ENCODE measurements at places on chromosomes 1 and 21.
A peak's percentile ranks its signal among the peaks of the same experiment; 100 is the strongest.

DNA sequence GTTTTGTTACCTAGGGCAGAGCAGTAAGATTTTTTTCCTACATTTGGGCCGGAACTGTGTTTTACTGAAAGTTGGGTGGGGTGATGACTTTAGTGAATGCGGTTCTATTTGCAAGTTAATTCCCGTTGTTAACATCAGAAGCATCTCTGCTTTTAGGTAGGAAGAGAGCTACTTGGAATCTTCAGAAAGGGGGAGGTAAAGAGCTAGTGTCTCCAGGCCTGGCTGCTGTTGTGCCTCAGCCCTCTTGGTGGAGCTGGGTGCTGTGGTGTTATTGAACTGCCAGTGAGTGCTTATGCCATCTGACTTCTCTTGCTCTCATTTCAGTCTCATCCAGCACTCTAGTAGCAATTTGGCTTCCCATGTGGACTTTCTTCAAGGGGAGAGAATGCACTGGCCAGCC lies 3.4 kb downstream of the KDM4A start:
- DNase-seq = peak; percentile 32

GRCh38 chr1:236161230-236161629 lies 18.9 kb downstream of the GPR137B start:
- no peak for DNase-seq

DNA sequence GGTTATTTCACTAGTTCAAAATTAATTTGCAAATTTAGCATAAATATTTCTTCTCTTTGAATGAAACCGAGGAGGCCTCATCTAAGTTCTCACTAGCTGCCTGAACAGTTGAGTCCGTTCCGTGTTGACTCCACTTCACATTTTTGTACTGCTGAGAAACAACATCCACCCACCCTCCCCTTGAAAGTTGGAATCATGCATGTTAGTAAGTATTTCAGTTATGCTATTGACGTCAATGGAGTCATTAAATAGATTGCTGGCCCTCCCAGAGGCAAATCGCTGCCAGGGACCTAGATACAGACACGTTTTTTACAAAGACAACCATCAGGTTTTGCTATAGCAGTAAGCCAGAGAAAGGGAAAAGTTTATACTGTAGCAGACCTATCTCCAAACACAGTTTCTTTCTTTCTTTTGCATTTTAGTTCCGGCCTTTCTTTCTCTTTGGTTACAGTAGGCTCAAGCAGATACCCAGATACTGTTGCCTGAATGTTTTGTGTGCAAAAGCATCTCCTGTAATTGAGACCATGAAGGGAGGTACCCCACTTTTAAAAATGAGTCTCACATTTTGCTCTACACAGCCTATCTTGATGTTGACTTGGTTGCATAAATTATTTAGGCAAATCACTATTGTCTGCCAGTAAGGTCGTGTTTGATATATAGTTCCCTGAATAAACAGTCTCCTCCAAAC lies 262.6 kb upstream of the SGIP1 start:
- peak; percentile 41 for DNase-seq

DNA sequence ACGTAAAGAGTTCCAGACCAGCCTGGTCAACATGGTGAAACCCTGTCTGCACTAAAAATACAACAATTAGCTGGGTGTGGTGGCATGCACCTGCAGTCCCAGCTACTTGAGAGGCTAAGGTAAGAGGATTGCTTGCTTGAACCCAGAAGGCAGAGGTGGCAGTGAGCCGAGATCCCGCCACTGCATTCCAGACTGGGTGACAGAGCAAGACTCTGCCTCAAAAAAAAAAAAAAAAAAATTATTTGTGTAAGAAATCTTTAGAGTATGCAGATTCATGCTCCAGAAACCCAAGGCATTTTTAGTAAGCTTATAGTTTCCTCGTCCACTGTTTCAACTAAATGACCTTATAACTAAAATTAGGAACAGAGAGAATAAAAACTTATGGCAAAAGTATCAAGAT lies 51.3 kb downstream of the ABL2 start:
- no peak for DNase-seq

GRCh38 chr1:14377386-14377785 lies 221.1 kb upstream of the KAZN start:
- no peak for DNase-seq

DNA sequence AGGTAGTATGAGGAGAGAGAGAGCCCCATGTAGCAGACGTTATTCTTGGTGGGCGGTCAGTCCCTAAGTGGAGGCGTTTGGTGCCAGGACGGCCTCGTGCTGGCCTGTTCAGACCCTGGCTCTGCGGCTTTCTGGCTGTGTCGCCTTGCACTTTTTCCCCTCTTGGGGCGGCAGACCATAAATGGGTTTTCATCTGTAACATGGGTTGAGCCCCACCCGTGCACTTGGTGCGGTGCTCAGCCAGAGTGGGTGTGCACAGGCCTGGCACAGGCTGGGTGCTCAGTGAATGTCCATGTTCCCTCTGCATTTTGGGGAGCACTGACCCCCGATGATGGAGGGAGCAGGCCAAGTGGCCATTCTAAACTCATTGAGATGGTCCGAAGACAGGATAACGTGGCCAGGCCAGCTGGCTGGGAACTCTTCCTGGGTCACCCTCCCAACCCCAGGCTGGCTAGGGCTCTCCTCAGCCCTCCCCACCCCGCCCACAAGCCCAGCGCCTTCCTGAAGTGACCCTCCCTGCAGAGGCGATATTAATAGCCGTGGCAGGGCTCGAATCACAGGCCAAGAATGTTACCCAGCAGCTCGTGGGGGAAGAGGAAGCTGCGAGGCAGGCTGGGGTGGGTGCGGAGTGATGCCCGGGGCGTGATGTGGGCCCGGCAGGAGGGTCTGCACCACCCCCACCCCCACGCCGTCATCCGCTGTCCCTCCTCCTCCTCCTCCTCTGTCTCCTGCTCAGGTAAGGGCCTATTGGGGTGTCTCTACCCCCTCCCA lies 78.5 kb downstream of the ARHGEF10L start:
- peak; percentile 55 for DNase-seq

DNA sequence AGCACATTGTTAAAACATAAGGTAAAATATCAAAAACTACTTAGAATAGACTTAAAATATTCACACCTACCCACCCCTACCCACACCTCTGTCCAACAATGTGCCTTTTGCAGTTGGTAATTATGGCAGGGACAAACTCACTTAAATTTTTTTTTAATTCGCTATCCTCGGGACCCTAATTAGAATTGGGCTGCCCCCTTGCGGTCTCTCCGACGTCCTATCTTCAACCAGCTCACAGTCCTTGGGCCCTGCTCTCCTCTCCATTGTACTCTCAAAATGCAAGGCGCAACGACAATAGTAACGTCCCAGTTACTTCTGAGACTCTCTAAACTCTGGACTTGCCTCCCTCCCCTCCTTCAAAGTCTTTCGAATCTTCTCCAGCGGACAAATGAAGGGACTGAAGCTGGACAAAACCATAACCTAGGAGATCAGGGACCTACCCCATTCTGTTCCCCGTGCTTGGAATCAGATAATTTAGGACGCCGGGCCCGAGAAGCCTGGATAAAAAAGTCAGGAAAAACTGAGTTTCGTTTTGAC lies 1.1 kb upstream of the CIART start:
- DNase-seq = peak; percentile 50

GRCh38 chr1:36182734-36183133 lies 26.8 kb downstream of the MAP7D1 start:
- DNase-seq = no peak

GRCh38 chr1:45952072-45952471 lies 148.7 kb downstream of the MAST2 start:
- DNase-seq = no peak

DNA sequence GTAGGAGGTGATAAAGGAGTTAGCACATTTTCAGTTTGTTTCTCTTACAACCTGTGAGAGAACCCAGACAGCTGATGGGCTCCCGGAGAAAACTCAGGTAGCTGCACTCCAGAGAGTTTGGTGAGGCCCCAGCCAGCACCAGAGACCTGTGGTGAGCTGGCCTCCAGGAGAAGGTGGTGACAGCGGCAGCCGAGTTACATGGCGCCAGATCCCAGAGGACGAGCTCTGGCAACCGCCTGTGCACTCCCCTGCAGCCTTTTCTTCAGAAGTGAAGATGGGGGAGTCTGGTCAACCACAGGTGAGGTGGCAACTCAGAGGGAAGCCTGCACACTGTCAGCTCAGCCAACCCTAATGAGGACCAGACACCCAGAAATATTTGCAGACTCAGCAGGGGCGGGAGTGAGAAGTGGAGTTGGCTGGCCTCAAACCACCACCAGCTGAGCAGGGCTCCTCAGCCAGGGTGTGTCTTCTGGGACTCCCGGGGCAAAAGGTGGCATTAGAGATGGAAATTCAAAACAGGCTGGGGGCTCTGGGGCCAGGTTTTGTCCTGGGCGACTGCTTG lies 209.7 kb downstream of the SETD4 start:
- no peak for DNase-seq

DNA sequence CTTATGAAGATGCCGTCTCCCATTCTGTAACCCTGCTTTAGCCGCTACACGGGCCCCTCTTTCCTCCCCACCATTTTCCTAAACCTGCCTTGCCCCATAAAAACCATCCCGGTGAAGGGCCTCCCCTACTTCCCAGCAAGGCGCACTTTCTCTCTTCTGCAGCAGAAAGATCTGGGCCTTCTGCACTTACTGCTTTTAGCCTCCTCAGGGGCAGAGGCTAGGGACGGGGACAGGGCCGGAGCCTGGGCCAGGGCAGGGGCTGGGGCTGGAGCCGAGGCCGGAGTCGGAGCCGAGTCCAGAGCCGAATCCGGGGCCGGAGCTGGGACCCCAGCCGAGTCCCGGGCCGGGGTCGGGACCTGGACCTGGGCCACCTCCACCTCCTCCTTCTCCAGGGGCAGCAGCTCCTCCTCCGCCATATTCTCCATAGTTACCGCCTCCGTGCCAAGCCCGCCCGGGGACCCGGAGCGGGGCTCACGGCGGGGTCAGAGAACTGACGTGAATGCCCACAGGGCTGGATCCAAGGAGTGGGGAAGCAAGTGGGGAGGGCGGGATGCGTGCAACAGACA lies 382 bp downstream of the TRMT1L start:
- DNase-seq = no peak

- DNase-seq = no peak
Measured at GRCh38 chr1:59554011-59554663, 257.2 kb downstream of the FGGY start.

- peak; percentile 48 for DNase-seq
Measured at GRCh38 chr1:109863667-109864046, 47.0 kb upstream of the CSF1 start.

DNA sequence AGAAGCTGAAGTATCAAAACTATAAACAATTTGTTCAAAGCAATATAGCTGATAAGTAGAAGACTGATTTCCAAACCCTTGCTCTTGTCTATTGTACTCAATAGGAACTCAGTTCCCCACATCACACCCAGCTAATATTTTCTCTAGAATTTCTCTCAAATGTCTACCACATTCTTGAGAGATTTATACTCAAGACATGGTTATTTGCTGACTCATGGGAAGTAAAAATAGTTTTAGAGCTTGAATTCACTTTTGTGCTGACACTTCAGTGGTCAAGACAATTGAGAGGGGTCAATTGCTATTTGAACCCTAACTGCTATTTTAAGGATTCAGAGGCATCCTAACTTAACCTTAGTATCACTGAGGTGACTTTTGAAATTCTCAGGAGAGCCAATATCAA lies 99.0 kb downstream of the TNNI3K start:
- DNase-seq = no peak

- no peak for DNase-seq
Measured at GRCh38 chr1:162361349-162361748, 15.3 kb downstream of the SPATA46 start.

DNA sequence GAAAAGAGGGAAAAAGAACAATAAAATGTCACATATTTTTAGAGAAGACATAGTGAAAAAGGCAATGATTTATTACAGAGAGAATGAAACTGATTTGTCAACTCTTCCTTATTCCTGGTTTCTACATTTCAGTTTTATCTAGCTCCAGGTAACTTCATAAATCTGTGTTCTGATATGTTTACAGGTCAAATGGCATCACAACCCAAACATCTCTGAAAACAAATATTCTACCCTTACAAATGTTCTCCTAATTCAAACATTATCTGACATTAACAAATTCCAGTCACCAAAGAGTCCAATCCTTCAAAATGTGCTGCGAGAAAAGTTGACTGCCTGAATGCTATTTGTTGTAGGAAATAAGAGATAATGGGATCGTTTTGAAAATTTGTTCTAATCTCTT lies 20.2 kb downstream of the EXTL2 start:
- no peak for DNase-seq

DNA sequence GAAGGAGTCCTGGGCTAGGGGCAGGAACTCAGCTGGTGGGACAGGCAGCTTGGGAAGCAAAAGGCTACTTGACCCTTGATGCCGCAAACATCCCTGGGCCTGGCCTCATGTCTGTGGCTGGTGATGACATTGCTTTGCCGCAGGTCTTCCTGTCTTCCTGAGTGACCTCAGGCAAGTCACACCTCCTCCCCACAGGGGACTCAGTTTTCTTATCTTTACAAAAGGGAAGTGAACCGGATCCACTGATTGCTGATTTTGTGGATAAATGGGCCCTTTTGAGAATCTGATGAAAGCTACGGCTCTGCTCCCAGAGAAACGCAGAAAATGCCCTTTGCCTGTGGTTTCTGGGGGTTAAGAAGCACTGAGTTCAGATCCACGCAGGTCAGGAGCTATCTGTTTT lies 20.7 kb downstream of the PLOD1 start:
- DNase-seq = no peak

DNA sequence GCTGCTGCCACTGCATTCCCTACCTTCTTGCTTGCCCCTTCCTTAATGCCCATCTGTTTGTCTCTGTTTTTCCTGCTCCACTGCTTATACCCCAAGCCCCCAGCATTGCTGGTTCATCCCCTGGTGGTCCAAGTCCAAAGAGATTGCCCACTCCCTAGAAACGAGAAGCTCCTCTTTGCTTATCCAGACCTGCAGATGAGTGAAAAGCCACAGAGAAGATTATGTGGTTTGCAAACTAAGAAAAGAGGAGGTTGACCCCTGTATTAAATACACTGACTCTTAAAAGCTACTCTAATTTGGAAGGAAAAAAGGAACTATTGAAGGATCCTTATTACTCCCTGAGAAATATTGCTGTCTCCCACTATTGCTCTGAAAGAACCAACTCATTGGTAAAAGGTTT lies 146.8 kb upstream of the RAB4A start:
- peak; percentile 20 for DNase-seq

DNA sequence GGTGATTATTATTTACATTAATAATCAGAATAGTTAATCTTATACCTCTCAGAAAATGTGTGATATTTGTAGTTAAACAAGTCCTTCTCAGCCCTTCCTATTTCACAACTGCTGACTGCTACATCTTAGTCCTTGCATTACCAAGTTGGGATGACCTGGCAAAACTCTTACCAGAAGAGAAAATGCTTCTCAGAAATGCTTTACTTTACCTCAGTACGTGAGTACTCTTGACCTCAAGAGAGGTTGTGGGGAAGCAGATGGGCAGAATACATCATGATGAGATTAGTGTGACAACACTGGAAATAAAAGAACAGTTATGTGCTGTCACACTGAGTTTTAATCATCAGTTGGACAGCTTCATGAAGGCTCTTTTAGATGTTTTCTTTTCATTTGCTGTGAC lies 16.2 kb downstream of the CFAP126 start:
- peak; percentile 49 for DNase-seq

- DNase-seq = no peak
Measured at GRCh38 chr1:24878775-24879742, 51.0 kb downstream of the RUNX3 start.
